ENCODE measurements at places on chromosomes 6 and 20.

- H3K4me3 ChIP-seq = no peak overlapping the region
- H3K36me3 ChIP-seq = no peaks in the 10 kb centered on the region
- H3K27ac ChIP-seq = no peak overlapping the region
- no peaks in the 10 kb centered on the region for H3K4me1 ChIP-seq
Measured at GRCh38 chr6:145866456-145867396, 52.1 kb upstream of the FBXO30 start.

DNA sequence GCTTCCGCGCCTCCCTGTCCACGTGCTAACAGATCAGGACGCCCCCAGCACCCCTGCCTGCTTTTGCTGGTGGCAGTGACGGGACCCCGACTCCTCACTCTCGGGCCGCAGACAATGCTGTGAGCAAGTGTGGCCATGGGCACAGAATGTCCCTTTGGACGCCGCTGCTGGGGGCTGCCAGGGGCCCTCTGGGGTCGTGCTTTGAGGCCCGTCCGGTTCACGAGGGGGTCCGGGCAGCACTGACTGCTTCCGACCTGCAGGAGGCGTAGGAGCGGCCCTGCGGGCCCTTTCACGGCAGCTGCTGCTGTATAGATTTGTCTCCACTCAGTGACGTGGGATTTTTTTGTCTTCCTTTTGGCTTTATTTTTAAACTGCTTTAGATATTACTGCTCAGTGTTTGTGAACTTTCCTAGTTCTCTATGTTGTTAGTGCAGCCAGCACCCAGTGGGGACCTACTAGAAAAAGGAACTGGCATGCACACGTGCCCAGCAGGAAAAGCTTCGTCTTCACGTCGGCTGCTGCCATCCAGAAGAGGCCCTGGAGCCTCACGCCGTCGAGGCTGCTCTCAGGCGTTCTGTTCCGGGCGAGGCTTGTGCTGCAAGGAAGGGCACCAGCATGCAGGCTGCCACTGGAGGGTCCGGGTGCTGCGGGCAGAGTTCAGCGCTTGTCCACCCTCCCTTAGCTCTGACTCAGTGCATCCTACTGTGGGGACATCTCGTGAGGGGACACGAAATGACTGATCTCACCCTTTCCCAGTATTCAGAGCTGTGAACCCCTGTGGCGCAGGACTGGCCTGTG lies 21.7 kb downstream of the UCKL1 start:
- no peak overlapping the region for H3K4me3 ChIP-seq
- H3K27me3 ChIP-seq = no peaks in the 10 kb centered on the region
- peaks cover 82% of the 10 kb centered on the region for H3K36me3 ChIP-seq
- peaks cover 39% of the 10 kb centered on the region for H3K4me1 ChIP-seq
- no peak overlapping the region for H3K27ac ChIP-seq

DNA sequence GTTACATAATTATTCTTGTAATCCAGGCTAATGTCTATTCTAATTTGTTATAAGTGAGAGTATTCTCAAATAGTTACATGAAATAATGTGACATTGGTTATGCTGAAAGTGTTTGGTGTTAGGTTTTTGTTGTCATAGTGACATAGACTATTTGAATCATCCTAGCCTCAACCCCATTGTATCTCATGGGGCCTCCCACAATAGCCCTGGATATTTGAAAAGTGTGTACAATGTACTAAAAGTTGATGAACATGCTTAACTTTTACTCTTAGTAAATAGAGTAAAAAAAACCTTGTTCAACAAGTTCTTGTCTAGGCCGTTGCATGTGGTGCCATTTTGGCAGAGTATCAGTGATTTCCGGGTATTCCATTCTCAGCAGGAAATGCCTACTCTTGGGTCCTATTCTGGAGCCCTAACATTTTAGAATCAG lies 83.0 kb downstream of the RTN4IP1 start:
- no peak overlapping the region for H3K27ac ChIP-seq
- DNase-seq = no peak
- H3K27me3 ChIP-seq = no peaks in the 10 kb centered on the region
- H3K4me1 ChIP-seq = no peaks in the 10 kb centered on the region
- no peaks in the 10 kb centered on the region for H3K36me3 ChIP-seq
- H3K4me3 ChIP-seq = no peak overlapping the region

DNA sequence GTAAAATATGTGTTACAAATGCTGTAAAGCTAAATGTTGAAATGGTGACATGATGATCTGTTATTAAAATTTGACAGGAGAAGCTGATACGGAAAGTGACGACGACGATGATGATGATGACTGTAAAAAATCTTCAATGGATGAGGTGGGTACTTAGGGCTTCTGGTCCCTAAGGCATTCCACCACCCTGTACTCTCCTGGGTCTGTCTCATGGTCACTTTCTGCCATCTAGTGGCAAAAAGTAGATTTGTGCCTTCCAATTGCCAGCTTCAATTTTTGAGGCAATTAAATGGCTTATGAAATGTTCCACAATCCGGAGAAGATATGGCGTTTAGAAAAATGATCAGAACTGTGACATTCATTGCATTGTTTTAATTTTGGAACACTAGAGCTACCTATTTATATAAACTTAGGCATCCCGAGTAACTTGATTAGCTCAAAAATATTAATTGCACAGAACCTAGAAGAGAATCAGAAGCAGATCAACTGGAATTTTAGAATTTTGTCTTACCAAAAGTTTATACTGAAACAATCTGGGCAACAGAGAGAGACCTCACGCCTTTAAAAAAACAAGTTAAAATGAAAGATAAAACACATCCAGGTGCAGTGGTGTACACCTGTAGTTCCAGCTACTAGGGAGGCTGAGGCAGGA lies 346.5 kb upstream of the PLCB4 start:
- H3K36me3 ChIP-seq = no peaks in the 10 kb centered on the region
- H3K4me3 ChIP-seq = no peak overlapping the region
- no peaks in the 10 kb centered on the region for H3K27me3 ChIP-seq
- H3K4me1 ChIP-seq = no peaks in the 10 kb centered on the region
- peak; percentile 33 for DNase-seq
- H3K27ac ChIP-seq = no peak overlapping the region

- H3K27ac ChIP-seq = no peak overlapping the region
- H3K36me3 ChIP-seq = no peaks in the 10 kb centered on the region
- H3K4me1 ChIP-seq = peaks cover 46% of the 10 kb centered on the region
- no peak overlapping the region for H3K4me3 ChIP-seq
- peaks cover 18% of the 10 kb centered on the region for H3K27me3 ChIP-seq
Measured at GRCh38 chr20:62765432-62766070, 30.7 kb upstream of the MRGBP start.

GRCh38 chr6:159440911-159441703 lies 251.9 kb downstream of the SOD2 start:
- H3K4me3 ChIP-seq = no peak overlapping the region
- no peak overlapping the region for H3K27ac ChIP-seq
- no peaks in the 10 kb centered on the region for H3K36me3 ChIP-seq
- H3K27me3 ChIP-seq = peaks cover 53% of the 10 kb centered on the region
- DNase-seq = no peak

- no peak for DNase-seq
- H3K27me3 ChIP-seq = peaks cover 8% of the 10 kb centered on the region
- no peaks in the 10 kb centered on the region for H3K4me1 ChIP-seq
- H3K4me3 ChIP-seq = no peak overlapping the region
- no peak overlapping the region for H3K27ac ChIP-seq
- no peaks in the 10 kb centered on the region for H3K36me3 ChIP-seq
Measured at GRCh38 chr6:149015535-149016525, 269.0 kb downstream of the UST start.

- no peaks in the 10 kb centered on the region for H3K4me1 ChIP-seq
- no peaks in the 10 kb centered on the region for H3K36me3 ChIP-seq
- no peak for DNase-seq
- H3K27ac ChIP-seq = no peak overlapping the region
- H3K27me3 ChIP-seq = no peaks in the 10 kb centered on the region
Measured at GRCh38 chr6:117432273-117432672, 6.5 kb upstream of the ROS1 start.
